Motor neuron (in vitro differentiated cells): ENCODE measurements at places on chromosomes 7 and 10. TPM values are rescaled to one million over a fixed set of nuclear protein-coding genes. Genes with fewer than 3 reads are reported as not detected.

DNA sequence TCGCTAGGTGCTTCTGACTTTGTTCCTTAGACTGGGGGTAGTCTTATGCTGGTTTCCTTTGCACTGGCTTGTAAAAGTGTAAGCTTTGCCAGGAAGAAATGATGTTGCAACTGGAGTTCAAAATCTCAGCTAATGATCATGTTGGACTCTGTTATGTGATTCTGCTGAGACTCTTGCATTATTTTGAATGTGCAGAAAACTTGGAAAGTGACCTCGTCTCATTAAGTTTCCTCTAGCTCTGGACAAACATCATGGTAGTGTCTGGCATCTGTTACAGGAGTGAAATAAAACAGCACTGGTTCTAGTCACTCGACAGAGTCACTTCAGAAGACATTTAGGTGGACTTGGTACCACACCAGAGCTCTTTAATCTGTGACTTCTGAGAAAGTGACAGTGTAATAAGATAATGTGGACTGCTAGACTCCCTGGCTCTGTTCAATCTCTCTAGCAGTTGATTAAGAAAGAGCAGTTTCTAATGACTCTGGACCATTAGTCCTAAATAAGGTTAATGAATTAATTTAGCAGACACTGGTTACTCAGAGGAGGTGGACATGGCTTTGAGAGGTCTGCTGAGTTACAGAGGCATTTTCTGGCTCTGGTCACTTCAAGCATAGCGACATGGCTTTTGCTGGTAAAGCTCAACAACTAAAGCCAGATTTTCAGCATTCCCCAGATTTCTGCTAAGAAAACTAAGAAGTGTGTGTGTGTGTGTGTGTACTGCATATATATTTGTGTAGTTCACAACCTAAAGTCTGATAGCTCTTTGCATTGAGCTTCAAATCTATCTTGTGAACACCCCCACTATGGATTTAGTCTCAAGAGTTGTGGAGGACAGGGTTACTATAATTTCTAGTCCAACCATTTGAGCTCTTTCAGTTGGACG is 2.0 kb downstream of the NRP1 start:
- ATAC-seq, result no peak

- ATAC-seq, result no peak
Observed at GRCh38 chr7:46058086-46058823, 137.2 kb upstream of the IGFBP3 start.

GRCh38 chr10:131978851-131979250 is 2.9 kb downstream of the BNIP3 start:
- no peak for ATAC-seq

GRCh38 chr7:7944619-7945282 is 23.8 kb upstream of the GLCCI1 start:
- ATAC-seq, result no peak

ITPRIP gene
- total RNA-seq, result 8.1 and 8.3 TPM in 2 replicates

DNA sequence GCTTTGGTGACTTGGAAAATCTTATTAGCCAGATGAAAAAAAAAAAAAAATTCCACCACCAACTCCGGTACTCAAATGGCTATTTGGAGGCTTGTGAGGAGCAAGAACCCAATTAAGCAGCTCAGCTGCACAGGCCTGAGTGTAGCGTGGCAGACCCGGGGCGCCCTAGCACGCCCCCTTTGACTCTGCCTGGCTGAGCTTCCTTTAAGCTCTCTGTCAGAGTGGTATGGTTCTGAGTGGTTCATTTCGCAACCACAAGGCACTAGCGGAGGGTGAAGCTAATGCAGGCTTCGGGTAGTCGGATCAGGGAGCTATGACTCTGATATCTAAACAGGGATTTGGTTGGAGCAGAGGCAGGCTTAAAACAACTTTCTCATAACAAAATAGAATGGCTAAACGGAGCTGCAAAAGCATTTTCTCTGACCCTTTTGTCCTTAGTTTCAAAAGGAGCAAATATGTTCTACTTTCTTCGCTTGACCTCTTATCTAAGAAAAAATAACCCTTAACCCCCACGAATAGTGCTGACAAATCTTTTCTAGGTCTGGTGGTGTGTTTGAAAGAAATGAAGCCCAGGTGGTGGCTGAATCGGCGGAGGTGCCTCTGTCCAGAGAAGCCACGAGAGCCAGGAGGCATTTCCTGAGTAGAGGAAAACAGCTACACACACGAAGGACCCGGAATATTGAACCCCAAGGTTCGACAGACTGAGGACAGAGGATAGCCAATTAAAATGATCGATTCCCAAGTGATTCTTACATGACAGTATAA is 285.4 kb upstream of the GLI3 start:
- no peak for ATAC-seq
